Adipocyte (in vitro differentiated cells): ENCODE measurements at places on chromosomes 2 and 18.

DNA sequence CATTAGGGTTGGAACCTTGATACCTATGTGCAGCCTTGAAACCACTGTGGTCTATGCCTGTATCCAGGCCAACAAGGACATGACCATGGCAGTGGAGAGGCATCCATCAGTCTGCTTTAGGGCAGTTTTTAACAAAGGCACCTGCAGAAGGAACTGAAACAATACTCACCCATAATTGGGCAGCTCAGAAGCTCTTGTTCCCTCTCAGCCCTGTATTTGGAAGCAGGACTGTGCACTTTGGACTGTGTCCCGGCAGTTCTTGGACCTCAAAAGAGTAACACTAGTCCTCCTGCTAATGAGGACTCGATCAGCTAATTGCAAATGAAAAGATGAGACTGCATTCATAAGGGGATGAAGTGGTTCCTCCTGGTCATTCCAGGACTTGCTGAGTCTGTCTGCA lies 500.2 kb upstream of the TNP1 start:
- no peak for DNase-seq

- no peak for DNase-seq
These were observed 233.6 kb downstream of the KCNE4 start for GRCh38 chr2:223285370-223286265.

- DNase-seq = peak; percentile 65
These were observed 945 bp upstream of the ASXL2 start for GRCh38 chr2:25879133-25879730.

- peak; percentile 88 for DNase-seq
These were observed 70.1 kb downstream of the QPCT start for GRCh38 chr2:37414470-37414949.

- no peak for DNase-seq
These were observed 9.9 kb downstream of the SGPP2 start for GRCh38 chr2:222434204-222434603.

DNA sequence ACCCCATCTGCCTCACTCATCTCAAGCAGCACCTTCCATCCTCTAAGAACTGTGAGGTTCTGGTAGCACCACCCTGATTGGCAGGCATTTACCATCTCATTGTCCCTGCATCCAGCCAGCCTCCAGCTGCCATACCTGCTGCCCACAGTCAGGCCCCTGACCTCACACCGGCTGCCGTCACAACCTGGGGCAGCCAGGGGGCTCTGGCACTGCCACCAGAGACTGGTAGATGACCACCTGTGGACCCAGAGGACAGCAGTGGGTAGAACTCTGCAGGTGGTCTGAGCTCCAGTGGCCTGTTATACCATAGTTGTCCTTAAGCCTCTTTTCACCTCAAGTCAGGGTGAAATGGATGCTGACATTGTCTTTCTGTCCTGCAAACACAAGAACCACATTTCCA lies 69.4 kb downstream of the POLE4 start:
- no peak for DNase-seq

DNA sequence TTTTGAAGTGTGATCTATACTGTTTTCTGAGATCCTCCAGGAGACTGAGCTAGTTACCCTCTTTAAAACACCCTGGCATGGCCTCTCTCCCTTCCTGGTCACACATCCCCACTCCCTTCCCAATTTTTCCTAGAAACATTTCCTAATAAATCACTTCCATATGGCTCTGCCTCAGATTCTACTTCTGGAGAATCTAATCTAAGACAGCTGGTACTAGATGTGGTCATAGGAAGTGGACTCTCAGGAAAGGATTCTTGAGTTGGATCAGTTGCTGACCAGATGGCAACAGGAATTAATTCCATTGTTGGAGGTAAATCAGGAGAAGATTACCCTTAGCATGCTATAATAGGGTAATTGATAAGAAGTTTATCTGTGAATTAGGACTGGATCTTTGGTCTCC lies 310.5 kb downstream of the SATB2 start:
- peak; percentile 54 for DNase-seq

DNA sequence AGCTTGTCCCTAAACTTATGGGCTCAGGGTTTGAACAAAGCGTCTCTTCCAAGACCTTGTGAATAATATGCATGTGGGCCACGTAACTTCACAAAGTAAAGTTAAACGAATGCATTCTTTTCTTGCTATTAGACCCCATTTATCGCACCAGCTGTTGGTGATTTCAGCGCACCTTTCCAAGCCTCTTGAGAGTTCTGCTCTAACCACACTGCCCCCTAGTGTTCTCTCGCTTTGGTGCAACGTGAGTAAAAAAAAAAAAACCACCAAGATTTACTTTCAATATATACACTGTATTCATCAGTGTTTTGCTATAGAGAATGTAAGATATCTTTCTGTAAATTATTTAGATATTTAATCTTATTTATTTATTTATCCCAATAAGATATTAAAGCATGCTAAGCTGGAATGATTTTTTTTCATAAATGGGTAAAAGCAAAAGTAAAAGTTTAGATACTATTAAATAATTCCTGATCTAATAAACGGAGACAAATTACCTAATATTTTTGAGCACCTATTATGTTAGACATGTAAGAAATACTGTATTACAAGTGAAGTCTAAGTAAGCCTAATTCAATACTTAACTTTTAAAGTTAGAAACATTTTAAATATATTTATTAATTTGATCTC lies 459.5 kb downstream of the DLGAP1 start:
- DNase-seq = peak; percentile 89
